Right renal pelvis (tissue), 4 donors: ENCODE measurements at places on chromosomes 5 and 9.

- peak; percentile 68 for DNase-seq
Observed at GRCh38 chr9:69671879-69672595, at the start of gene APBA1. TSS of gene APBA1 (minus strand) at chr9:69672371.

DNA sequence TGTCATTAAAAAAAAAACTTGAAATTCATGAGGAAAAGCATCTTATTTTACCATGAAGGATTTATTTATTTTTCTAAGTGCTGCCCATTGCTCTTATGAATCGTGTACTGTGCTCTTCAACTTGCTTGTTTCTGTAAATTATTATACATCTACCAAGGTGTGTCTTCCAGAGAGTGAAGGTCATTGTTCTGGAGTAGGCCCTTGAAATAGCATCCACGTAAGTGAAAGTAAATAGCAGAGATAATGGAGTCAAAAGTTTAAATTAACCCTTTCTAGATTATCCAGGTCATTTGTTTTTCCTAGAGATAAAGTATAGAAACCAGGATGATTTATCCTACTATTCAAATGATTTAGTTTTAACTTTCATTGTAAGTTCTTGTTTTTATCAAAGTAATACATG lies 473.1 kb downstream of the DIRAS2 start:
- DNase-seq, result no peak

- no peak for DNase-seq
Observed at GRCh38 chr5:6545770-6546690, 86.8 kb downstream of the NSUN2 start.

DNA sequence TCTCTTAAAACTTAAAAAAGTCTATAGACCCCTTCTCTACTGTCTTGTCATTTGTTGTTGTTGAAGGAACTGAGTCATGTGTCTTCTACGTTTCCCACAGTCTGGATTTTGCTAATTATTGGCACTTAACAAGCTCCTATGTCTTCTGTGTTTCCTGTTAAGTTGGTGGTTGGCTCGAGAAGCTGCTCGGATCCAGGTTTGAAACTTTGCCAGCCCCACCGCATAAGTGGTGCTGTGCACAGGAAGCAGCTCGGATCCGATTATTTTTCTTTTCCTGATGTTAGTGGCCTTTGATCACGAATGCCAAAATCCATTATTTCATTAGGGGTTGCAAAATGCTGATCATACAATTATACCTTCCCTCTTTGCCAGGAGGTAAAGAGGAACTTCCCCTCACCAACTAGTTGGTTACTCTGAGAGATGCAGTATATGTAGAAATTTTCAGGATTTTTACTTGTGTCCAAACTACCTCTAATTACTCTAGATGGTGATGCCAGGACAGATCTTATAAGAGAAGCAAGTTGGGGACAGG lies 186.5 kb downstream of the NSG2 start:
- no peak for DNase-seq

GRCh38 chr9:127572961-127573721 lies 38.9 kb upstream of the STXBP1 start:
- DNase-seq, result no peak

GRCh38 chr5:135265497-135266302 lies 133.3 kb downstream of the MACROH2A1 start:
- no peak for DNase-seq

DNA sequence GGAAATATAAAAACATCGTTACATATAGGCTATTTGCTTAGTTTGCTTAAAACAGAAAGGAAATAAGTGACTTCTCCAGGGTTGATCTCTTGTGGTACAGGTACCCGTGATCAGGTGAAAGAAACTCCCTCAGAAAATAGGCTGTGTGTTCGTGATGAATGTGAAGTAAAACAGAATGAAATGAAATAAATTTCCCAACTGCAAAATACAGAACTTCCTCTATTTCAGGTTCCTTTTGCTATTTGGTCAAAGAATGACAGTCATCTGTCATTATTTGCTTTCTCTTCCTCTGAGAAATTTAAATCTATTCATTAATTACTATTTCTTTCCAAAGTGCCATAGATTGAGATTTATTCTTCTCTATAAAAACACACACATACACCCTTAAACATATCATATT lies 408.1 kb downstream of the FAM170A start:
- DNase-seq, result no peak

GRCh38 chr9:15374825-15375224 lies 47.9 kb upstream of the SNAPC3 start:
- DNase-seq, result no peak

- no peak for DNase-seq
Observed at GRCh38 chr5:119387945-119388618, 32.3 kb downstream of the TNFAIP8 start.

DNA sequence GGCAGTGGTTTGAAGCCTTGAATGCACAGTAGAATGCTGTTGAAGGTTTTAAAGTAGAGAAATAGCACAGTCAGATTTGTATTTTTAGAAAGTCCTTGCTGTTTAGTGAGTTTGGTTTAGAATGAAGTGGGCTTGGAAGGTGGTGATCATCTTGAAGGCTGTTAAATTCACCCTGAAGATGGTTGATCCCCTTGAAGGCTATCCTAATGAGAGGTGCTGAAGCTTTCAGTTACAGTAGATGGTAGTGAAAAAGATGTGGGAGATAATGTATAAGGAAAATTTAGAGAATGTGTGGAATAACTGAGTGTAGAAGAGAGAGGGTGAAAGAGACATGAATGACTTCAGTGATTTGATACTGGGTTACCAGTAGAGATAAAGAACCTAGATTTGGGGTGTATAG lies 16.0 kb downstream of the TENT2 start:
- no peak for DNase-seq

GRCh38 chr5:5014586-5015235 lies 125.4 kb upstream of the ADAMTS16 start:
- DNase-seq, result no peak

- no peak for DNase-seq
Observed at GRCh38 chr5:147479444-147479843, 30.4 kb downstream of the DPYSL3 start.

DNA sequence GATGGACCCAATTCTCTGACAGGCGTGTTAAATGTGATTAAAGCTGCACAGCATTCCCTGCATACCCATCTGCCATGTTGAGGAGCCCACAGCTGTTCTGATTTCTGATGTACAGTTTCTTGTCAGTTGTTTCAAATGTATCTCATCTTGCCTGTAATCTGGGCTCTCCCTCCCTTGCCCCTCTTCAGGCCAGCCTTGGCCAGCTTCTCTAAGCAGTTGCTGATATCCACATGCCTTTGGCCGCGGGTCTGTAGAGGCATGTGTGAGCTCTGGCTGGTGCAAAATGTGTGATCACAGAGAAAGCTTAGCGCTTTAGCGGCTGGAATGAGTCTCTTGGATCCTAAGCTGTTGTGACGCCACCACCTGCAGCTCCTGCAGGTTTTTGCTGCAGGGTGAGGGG lies 332.0 kb downstream of the MLLT3 start:
- DNase-seq, result no peak

- DNase-seq, result no peak
Observed at GRCh38 chr5:97842687-97843086, 659.6 kb upstream of the RIOK2 start.

GRCh38 chr5:93153461-93153860 lies 427.6 kb downstream of the NR2F1-AS1 start:
- no peak for DNase-seq

GRCh38 chr9:99272836-99273235 lies 50.8 kb downstream of the SEC61B start:
- DNase-seq, result no peak

DNA sequence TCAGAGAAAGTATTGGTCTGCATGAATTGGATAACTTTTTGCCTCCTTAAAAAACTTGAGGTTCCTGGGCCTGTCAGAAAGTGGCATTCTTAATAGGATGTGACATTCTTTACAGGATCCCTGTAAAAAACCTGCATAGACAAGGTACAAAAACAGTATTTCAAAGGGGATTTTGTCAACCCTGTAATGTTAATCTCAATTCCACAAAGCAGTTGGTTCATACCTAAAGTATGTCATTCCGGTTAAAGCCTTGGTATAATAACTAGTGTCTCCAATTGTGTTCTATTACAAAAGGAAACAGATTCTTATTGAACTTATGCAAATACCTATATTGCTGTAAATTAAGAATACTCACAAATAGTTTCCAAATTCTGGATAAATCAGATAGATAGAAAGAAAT lies 169.7 kb downstream of the CDH10 start:
- DNase-seq, result no peak

GRCh38 chr5:93078082-93079038 lies 502.7 kb downstream of the NR2F1-AS1 start:
- DNase-seq, result no peak

DNA sequence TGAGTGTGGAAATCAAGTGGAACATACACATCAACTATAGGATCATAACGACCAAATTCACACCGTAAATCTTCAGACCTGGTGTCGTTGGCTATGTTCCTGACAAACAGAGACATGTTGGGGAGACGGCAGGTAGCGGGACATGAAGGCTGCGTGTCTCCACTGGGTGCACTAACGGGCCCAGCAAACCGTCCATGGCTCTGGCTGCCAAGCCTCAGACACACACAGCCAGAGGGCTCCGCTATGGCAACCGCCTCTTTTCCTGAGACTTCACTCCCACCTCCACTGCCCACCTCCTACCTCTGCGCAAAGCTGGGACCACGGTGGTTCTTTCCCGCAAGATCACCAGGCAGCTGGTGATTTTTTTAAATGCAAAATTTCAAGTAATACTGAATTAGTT lies 16.3 kb downstream of the TMEM38B start:
- DNase-seq, result no peak

- DNase-seq, result no peak
Observed at GRCh38 chr5:17832949-17833745, 198.9 kb downstream of the TAF11L14 start.

- DNase-seq, result no peak
Observed at GRCh38 chr5:7395947-7396712, at the start of gene ADCY2. TSS of gene ADCY2 (plus strand) at chr5:7396138. CDS start at chr5:7396297, 159 bp downstream.

DNA sequence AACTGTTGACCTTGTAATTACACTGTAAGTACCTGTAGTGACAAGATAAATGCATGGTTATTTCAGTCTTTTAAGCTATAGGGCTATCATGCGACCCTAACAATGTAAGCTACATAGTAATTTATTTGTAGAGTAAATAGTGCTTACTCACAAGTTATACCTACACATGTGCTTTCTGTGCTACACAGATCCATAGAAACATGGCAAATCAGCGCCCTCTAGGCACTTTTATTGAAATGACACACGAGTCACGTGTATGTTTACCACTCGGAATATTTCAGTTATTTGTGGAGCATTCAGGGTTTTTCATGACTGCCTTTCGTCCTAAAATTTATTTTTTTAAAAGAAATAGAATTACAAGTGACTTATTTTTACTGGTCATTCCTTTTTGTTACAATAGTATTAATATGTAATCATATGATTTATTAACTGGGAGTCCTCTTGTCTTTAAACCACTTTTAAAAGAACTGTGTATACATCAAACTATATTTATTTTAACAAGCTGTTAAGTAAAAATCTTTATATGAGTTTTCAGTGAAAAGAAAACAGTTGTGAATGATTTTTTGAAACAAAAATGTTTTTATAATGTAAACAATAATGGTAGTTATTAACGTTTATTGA lies 1242.3 kb upstream of the WWC1 start:
- DNase-seq, result peak; percentile 25

DNA sequence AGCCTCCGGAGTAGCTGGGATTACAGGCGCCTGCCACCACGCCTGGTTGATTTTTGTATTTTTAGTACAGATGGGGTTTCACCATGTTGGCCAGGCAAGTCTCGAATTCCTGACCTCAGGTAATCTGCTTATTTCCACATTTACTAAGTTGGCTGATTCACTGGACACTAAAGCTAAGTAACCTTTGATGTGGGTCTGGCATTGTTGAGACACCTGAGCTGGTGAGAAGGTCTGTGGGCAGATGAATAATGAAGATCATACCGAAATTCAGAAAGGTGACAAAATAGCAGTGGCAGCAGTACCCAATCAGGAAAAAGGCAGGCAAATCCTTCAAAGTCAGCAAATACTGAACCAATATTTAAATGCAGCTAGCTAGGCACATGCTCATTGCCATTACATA lies 210.6 kb upstream of the ZNF608 start:
- DNase-seq, result no peak

GRCh38 chr9:38360839-38361472 lies 31.5 kb upstream of the ALDH1B1 start:
- no peak for DNase-seq

GRCh38 chr5:42680046-42680445 lies 76.6 kb upstream of the CCDC152 start:
- DNase-seq, result no peak

GRCh38 chr5:125002727-125003598 lies 256.5 kb upstream of the ZNF608 start:
- no peak for DNase-seq

DNA sequence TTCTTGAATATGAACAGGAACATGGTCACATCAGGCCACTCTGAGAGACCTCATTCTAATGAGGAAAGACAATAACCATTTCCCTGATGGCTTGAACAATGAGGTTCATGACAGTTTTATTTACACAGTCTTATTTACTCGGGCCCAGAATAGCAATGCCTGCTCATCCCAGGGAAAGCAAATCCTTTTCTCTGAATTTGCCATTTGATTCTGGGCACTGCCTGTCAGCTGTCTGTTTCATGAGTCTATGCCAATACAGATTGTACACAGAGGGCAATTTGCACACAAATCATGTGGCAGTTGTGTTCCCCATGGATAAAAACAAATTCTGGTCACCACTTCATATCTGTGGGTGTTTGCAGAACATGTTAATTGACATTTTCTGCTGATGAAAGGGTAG lies 492.5 kb downstream of the ACTL7B start:
- DNase-seq, result no peak

- DNase-seq, result no peak
Observed at GRCh38 chr9:125049212-125050049, 93.9 kb downstream of the SCAI start.

GRCh38 chr5:27722337-27722736 lies 684.0 kb upstream of the CDH9 start:
- no peak for DNase-seq

DNA sequence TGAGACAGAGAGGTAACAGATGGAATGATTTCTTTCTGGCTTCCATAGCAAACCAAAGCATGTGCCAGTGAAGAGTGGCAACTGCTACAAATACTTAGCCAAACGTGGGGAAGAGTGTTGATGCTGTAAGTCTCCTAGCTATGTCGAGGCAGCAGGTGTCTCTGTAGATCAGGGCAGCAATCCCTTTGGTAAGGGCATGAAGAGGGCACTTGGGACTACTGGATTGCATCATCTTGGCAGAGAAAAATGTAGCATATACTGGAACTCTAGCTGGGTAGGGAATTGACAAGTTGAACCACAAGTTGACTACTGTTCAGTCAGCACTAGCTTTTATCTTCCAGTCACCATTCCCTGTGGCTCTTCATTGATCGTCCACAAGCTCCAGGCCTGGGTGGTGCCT lies 75.8 kb downstream of the GHR start:
- DNase-seq, result no peak

DNA sequence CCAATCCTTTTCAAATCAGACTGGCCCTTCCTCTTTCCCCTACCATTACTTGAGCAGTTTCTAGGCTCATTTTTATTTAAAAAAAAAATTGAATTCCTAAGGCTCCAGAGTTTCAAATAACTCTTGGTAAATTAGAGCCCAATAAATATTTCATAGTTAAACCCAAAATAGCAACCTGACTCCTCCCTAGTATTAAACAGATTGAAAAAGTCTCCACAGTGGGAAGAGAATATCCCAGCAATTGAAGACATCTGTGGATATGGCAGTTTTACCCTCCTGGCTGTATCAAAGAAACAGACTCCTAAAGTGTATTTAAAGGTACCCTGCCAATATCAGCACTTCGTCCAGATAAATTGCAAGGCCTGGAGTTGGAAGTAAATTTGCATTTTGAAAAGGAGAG lies 52.7 kb upstream of the GDNF start:
- no peak for DNase-seq

- DNase-seq, result no peak
Observed at GRCh38 chr5:111447822-111448221, 64.5 kb downstream of the STARD4 start.

- no peak for DNase-seq
Observed at GRCh38 chr9:655875-656274, 185.6 kb upstream of the DMRT1 start.
